SJCRH30 (cell line): ENCODE measurements at places on chromosomes 12 and 14.

DNA sequence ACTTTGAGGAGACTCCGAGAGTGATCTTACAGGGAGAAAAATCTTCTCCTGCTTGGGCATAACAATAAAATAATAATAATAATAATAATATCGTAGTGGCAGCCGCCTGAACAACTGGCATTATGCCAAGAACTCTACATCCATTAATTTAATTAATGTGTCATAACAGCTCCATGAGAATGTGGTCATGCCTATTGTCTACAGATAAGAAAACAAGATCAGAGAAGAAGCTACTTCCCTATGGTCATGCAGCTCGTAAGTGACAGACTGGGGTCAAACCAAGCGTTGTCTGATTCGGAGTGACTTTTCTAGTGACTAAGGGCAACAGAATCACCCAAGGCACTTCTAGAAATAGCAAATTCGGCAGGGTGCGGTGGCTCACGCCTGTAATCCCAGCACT, 11.7 kb downstream of the PROX2 start:
- no peak for DNase-seq

- DNase-seq, result no peak
Observed at GRCh38 chr12:111992464-111992863, 20.5 kb downstream of the TMEM116 start.

DNA sequence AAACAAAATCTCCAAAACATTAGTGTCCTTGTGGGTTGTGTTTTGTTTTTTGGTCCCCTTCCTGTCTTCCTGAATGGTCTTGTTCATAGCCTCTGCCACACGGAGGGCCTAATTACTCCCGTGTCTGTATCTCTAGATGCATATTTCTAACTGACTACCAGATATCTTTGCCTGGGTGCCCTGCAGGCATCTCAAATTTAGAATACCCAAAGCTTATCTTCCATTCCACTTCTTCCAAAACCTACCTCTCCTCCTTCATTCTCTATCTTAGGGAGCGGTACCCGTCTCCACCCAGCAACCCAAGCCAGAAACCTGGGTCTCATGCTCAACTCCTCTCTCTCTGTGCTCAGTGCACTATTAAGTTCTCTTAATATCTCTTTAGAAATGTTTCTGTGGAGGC, 10.9 kb upstream of the METAP2 start:
- DNase-seq, result no peak

- DNase-seq, result no peak
Observed at GRCh38 chr14:49614196-49614595, 6.2 kb downstream of the RPL36AL start.

- DNase-seq, result no peak
Observed at GRCh38 chr14:44791730-44792129, 170.0 kb downstream of the KLHL28 start.
